MG63 (cell line): ENCODE measurements at places on chromosomes 1 and 21. TPM values are rescaled to one million over a fixed set of nuclear protein-coding genes. Genes with fewer than 3 reads are reported as not detected.
A peak's percentile ranks its signal among the peaks of the same experiment; 100 is the strongest.

GRCh38 chr1:47569681-47570470 lies 132.0 kb downstream of the FOXD2 start:
- DNase-seq = peak; percentile 83

- DNase-seq = peak; percentile 25
These were observed 7.0 kb downstream of the ATP13A2 start for GRCh38 chr1:17004466-17005364.

- DNase-seq = peak; percentile 61
These were observed 4.3 kb downstream of the RUSC1 start for GRCh38 chr1:155324717-155325602.

DNA sequence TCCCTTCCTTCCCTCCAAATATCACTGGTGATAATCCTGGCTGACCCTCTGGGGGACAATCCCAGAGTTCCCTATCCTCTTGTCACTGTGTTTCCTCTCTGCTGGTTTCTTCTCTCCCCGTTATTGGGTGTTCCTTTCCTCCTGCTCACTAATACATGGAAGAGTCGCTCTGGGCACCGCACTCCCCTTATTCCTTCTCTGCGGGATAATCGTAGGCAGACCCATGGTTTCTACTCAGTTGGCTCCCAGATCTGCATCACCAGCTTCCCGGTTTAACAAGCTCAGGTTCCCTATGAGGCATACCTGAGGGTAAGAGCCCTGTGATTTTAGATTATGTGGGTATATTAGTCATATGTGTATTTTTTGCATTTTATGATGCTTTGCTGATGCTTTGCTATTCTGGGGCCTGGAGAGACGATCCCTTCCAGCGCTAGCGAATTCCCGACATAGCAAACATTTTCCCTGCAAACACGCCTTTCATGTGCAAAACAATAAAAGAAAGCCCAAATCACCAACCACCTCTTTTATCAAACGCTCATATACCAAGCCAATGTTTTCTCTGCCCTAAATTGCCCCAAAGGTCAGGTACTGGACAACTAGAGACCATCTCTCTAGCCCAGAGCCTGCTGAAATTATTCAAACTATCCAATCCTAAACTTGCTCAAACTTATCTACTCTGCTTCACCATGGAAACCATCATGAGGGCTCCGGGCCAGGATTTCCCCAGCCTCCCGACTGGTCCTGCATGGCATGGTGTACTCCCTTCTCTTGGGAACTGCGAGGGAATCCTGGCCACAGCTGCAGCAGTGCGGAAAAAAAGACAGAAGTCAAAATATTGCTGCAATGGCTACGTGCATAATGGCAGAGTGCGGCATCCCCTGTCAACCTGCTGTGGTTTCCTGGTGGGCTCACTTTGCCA lies 84.2 kb downstream of the PCP4 start:
- DNase-seq = no peak

DNA sequence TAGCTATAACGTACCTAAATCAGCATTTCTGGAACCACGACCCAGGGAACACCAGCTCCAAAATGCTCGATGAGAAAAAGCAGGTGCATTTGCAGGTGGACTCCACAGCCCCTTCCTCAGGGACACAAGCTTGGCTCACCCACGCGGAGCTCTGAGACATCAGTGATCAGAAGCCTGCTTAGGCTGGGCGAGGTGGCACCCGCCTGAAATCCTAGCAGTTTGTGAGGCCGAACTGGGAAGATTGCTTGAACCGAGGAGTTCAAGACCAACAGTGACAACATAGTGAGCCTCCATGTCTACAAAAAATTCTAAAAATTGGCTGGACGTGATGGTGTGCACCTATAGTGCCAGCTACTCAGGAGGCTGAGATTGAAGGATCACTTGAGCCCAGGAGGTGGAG lies 2.5 kb upstream of the TSPEAR start:
- DNase-seq = no peak

DNA sequence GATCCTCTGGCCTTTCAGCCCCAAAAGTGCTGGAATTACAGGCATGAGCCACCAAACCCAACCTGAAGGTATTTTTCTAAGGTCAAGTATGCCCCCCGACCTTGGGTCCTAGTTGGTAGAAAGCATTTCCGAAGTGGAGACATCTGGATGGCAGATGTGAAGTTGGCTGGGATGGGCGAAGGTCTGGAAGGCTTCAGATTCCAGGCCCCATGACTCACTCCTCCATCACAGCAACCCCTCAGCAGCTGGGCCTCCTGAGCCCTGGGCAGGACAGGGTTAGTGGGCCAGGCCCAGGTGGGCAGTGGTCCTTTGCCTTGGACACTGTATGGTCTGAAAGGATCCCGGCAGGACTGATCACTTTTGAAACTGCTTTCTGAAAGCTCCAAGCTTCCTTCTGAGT lies 23.3 kb downstream of the NAV1 start:
- peak; percentile 96 for DNase-seq

DNA sequence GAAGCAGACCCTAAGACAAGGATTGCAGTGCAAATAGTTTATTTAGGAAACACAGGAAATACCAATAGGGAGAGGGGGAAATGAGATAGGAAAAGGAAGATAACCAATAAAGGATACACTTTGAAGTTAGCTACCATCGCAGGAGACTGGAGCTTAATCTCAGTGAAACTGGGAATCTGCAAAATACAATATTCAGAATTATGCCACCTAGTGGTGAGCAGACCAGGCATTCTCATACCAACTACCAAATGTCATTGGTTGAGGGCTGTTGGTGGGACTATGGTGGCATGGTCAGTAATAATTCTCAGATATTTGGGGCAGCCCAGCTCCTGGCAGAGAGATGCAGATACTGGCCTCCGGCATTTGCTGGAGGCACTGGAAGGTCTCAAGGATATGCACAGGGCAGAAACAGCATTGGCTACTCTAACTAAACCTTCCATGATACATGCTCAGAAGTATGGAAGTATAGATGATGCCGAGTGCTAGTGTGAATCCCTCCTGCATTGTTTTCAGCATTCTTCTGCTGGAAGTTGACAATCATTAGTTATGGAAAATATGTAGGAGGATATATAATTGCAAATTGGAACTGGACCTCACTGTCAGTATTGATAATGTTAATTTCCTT lies 11.8 kb upstream of the ZFP69B start:
- DNase-seq = no peak

DNA sequence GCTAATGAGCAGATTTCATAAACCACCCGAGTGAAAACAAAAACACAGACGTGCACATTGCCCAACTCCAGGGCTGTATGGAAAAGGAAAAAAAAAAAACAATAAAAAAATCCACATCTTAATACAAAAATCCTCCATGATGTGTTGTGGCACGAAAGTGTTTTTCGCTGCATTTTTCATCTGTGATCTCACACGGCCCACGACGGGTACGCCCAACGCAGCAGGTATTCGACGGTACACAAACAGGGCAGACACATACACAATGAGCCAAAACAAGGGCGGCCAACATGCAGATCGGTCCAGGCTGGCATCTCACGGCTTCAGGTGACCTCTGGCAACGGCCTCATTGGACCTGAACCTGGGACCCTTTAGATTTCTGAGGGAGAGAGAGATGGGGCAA lies 31.1 kb downstream of the CASZ1 start:
- no peak for DNase-seq

DNA sequence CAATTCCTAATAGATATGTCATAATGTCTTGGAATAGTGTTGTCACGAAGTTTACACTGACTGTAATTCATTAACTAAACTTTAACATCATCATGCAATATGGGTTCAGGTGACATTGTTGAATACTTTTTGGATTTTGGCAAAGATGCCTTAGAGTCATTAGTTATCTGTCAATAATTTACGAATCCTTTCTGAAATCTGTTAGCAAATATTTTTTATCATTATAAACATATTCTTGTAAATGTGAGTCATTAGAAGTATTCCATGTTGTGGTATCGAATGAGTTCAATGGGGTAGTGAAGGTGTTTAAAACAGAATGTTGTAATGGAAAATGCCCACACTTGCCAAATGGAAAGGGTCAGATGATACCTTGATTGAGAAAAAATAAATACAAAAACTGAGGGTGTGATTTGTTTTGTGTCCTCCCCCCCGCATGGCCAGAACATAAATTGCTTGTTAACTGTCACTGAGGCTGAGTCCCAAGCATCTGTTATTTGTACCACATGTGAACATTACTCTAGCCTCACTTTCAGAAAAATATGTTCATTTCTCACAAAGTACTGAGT lies 5.2 kb upstream of the NR5A2 start:
- DNase-seq = no peak

- DNase-seq = no peak
These were observed 87.5 kb downstream of the RGL1 start for GRCh38 chr1:183892351-183892793.

GRCh38 chr1:92826792-92827191 lies 5.0 kb upstream of the RPL5 start:
- peak; percentile 39 for DNase-seq

Gene RAB7B
- 17.5 and 25.7 TPM in 2 replicates for total RNA-seq

Gene REN
- total RNA-seq = not detected in 2 replicates

Gene IL20
- total RNA-seq = not detected in 2 replicates

Gene MFSD2A
- 4.8 and 5.8 TPM in 2 replicates for total RNA-seq

Gene PLA2G2F
- not detected in 2 replicates for total RNA-seq
